Forelimb muscle (tissue), 1 donor: ENCODE measurements at places on chromosomes 12 and 14. TPM values are rescaled to one million over a fixed set of nuclear protein-coding genes. Genes with fewer than 3 reads are reported as not detected.

DNA sequence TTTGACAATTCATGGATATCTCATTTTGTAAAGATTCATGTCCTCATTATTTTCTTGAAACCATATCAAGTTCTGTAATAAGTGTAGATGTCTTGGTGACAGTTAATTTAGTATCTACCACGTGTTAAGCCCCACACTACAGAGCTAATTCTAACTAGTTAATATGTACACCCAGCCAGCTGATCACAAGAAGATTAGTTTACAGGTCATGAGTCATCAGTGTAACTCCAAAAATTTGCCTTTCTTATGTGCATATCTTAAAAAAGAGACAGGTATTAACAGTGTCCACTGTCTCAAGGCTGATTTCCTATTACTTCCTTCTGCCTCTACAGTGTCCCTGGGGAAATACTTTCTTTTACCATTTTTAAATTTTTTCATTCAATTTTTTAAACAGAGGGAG lies 13.3 kb upstream of the YBX3 start:
- no peak for DNase-seq

Gene MYO1A
- 0.23 TPM for polyA plus RNA-seq

- DNase-seq, result no peak
Measured at GRCh38 chr12:93380480-93381121, 2.9 kb downstream of the NUDT4 start.

DNA sequence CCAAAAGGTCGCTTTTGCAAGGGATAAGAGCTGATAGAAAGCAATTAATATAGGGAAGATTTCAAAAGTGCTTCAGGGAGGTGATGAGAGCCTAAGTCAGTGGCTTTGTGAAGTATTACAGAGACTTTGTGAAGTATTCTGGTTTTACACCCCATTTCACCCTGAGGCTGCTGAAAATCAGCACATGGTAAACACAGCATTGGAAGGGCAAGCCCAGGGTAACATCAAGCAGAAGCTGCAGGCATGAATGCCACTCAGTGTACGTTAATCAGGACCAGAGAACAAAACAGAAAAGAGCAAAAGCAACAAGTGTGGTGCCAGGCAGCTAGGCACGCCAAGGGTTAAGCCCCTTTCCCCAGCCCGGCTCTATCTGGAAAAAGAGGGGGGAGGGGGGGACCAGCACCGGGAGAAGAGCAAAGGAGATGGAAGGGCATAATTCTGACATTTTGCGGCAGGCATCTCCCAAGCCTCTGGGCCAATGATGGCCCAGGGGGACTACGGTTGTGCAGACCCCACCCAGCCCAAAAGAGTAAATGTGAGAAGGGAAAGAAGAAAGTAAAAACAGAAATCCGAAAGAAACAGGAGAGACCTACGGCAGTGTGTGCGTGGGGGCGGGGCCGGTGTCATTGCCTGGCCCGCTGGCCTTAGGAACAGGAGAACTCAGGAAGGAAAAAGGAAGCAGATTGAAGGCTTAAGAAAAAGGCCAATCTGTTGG lies 58.9 kb downstream of the DHRS2 start:
- no peak for DNase-seq

- no peak for DNase-seq
Measured at GRCh38 chr14:96146131-96146771, 58.4 kb upstream of the BDKRB2 start.

Gene CNTN1
- polyA plus RNA-seq, result 17.3 TPM

DNA sequence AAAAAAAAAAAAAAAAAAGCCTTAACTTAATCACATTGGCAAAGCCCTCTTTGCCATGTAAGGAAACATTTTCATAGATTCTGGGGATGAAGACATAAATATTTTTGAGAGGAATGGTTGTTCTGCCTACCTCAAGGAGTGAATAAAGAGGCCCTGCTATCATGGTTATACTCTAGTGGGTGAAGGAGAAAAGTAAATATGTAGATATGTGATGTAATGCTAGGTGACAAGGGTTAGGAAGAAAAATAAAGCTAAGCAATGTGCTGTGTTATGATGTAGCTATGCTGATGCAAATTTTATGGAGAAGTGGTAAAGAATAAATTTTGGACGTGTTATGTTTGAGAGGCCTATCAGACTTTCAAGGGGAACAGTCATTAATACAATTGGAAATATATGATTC lies 80.1 kb upstream of the DUSP6 start:
- no peak for DNase-seq
